HS-5 (cell line): ENCODE measurements at places on chromosomes 4 and X.

DNA sequence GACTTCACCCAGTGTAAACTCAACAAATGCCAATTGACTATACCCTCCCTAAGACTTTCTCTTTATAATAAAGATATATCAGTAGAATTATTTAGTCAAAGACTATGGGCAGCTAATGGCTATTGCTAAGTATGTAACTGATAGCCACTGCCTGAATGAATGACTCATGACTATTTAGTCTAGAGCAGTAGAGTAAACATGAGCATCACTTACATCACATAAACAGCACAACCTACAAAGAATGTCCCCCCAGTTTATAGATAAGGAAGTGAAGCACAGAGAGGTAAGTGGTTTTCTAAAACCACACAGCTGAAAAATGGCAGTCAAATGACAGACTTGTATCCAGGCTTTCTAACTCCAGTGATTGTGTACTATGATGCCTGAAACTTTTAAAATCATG, 507.0 kb downstream of the PPARGC1A start:
- no peak for DNase-seq

- DNase-seq: no peak
Observed at GRCh38 chr4:37872310-37872988, 18.4 kb upstream of the TBC1D1 start.

- no peak for DNase-seq
Observed at GRCh38 chr4:148842843-148843242, 400.6 kb upstream of the NR3C2 start.

DNA sequence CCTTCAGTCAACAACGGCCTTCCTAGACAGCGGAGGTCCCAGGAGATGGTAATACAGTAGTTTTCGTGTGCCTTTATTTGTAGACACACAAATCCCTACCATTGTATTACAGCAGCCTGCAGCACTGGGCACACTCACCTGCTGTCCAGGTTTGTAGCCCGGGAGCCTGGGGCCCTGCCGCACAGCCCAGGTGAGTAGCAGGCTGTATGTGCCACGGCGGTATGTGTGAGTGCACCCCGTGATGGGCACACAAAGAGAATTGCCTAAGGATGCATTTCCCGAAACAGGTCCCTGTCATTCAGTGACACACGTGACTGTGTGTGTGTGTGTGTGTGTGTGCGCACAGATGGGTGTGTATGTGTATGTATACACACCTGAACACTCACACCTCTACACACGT, 8.1 kb upstream of the SLC25A6 start:
- no peak for DNase-seq

DNA sequence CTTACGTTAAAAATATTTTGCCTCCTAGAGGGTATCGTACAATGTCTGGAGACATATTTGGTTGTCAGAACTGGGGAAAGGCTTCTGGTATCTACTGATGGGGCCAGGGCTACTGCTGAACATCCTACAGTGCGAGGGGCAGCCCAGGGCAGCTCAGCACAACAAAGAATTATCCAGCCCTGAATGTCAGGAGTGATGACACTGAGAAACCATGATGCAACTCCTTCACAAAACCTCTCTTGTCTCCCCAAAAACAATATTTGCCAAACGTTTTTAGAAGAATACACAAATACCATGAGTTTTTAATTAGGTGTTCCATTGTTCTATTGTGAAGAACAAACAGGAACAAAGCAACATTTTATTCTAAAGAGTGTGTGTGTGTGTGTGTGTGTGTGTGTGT, 43.4 kb upstream of the CLNK start:
- DNase-seq: no peak

GRCh38 chrX:23035493-23035892, 35.7 kb downstream of the DDX53 start:
- no peak for DNase-seq

- no peak for DNase-seq
Observed at GRCh38 chrX:118049713-118050112, 66.9 kb downstream of the KLHL13 start.

DNA sequence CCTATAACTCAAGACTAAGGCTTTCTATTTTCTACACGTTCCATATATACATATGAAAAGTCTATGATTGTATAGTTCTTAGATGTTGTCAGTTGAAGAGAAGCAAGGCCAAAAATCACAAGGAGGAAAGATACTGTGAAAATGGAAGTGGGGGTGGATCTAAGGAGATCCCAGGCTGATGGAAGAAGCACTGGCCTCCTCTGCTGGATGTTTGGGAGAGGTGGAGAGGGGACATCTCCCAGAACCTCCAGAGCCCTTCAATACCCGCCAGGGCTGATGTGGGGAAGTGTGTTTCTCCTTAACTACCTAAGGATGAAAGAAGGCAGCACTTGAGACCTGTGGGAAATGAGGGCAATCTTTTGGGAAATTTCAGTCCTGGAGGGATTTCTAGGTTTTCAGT, 67.4 kb downstream of the RASGEF1B start:
- no peak for DNase-seq

DNA sequence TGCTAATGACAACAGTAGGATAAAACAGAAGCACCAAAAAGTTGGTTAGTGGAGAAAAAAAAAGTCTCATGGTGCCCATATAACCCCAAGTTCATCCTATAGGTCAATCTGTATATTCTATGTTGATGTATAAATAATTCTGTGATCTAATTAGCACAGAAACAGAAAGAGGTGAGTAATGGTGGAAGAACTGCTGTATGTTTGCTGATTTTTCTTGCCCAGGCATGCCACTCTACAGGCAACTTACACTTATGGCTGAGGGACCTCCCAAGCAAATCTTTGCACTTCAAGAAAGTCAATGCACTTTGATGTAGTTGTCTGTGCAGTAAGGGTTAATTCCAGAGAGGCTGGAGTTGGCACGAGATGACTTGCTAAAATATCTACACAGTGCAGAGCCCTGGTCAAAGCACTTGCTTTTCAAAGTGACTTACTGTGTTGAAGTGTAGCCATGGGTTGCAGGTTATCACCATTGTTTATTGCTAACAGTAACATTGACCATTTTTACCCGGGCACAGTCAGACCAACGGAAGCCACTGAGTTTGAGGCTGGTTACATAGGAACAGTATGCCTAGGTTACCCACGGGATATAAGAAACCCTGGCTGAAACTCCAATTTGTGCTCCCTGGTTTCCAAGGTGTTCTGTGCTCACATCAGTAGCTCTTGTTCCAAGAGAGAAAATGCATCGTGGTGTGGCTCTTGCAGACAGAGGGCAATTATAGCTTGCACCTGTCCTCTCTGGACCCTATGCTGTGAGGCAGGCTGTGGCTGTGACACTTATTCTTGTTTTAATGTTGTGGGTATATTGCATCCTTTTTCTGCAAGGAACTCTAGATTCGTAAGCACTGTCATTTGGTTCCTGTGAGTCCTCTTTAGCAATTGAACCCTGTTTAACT, 141.3 kb upstream of the FTHL17 start:
- no peak for DNase-seq

DNA sequence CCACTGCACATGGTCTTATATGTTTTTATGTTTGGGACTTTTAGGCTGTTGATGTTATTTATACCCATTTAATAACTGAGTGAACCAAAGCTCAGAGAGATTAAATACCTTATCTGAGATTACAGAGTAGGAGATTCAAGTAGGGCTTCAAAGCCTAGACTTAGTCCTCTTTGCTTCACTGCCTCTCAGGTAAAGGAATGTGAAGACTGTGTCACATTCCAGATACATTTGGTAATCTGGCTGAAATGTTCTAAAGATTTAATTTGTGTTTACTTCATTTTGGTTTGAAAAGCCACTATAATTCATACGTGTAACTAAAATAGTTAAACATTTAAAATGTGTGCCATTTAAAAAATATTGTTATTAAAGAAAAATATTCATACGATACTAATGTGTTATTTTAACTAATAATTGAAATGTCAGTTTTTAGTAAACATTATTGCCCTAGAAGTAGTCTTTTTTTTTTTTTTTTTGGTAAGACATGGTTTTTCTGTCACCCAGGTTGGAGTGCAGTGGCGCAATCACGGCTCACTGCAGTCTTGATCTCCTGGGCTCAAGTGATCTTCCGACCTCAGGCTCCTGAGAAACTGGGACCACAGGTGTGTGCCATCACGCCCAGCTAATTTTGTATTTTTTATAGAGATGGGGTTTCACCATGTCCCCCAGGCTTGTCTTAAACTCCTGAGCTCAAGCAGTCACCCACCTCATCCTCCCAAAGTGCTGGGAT, 54.3 kb downstream of the WWC2 start:
- no peak for DNase-seq

- DNase-seq: no peak
Observed at GRCh38 chr4:155639704-155640523, 26.7 kb upstream of the GUCY1A1 start.

- no peak for DNase-seq
Observed at GRCh38 chrX:125998432-125998831, 167.7 kb downstream of the DCAF12L2 start.

DNA sequence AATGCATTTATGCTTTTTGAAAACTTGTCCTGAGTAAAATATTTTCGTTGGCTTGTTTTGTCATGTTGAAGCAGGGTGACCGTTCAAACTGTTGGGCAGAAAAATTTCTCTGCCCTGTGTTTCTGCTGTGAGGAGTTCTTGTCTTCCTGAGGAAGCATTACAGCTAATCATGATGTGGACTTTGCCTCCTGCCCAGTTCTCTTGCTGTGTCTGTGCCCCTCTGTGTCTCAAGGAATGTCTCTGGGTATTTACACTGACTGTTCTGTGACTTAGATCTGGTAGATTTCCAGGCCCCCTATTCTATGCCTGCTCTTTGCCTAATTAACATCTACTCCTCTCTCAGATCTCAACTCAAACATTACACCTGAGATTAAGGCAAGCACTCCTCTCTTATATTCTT, 30.4 kb upstream of the RPL34 start:
- no peak for DNase-seq

DNA sequence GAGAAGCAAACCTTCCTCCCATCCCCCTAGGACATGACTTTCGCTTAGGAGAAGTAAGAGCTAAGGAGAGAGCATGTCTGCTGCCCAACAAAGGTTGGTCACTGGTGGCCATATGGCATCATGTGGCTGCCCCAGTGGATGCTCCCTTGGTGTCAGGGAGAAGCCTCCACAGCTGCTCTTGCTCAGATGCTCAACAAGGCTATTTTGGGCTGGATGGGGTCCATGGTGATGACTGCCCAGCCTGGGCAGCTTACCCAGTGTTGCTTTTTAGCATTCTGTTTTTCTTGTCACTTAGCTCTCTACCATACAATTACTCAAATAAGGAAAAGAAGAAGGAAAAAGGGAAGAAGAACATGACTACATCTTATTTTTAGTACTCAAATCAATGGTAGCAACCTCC, 48.9 kb upstream of the PPARGC1A start:
- DNase-seq: no peak

DNA sequence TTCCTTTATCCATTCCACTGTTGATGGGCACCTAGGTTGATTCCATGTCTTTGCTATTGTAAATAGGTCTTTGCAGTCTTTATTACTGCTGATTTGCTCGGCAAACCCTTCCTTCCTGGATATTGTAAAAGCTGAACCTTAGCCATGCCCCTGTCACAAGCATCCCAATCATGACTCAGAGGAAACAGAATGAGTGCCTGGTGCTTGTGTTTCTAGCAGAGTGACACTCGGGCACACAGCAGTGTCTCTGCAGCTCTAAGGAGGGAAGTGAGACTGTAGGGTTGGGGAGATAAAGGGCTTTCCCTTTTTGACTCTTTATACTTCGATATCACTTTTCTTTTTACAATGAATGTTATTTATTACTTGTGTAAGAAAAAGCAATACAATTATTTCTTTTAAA, 83.3 kb downstream of the AKAP4 start:
- no peak for DNase-seq

DNA sequence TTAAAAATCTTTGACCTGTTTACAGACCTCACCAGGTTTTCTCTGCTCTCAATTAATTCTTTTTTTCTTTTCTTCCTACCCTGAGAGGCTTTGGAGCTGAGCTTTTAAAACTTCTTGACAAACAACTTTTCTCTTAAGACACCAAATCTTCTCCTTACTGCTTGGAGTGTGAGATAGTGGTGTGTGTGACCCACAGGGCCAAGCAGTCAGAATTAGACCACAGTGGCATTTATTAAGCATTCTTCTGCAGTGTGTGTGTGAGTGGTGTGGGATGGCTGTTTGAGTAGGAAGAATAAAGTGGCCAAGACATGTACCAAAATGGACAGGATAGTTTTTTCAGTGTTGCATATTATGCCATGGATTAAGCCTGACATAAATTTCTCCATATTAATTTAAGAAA, 665.1 kb downstream of the RAPGEF2 start:
- no peak for DNase-seq

- DNase-seq: no peak
Observed at GRCh38 chrX:133850399-133850798, 135.0 kb downstream of the GPC3 start.

DNA sequence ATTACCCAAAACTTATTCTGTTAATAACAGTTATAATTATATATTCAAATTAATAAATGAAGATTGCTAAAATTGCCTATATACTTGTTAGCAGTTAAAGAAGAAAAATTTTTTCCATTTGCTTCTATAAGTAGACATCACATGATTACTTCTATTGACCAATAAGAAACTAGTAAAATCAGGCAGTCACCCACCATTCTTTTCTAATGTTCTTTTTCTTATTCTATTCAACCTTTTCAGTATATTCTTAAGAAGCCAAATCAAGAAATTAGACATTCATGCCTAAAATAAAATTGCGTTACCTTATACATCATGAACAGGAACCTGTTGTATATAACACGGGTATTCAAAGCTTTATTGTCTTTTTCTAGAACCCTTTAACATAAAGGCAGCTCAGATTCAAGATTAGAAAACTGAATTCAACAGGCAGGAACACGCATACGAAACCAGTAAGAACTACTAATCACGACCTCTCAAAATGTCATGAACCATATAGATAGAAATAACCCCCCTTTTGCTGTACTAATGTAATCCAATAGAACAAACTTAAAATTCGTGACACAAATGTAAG, 568.1 kb upstream of the DIPK2B start:
- DNase-seq: no peak

GRCh38 chr4:40710484-40711254, 39.1 kb upstream of the NSUN7 start:
- no peak for DNase-seq

- DNase-seq: no peak
Observed at GRCh38 chr4:4627111-4627510, 85.3 kb upstream of the STX18 start.

- peak; percentile 16 for DNase-seq
Observed at GRCh38 chr4:95676190-95676589, 127.4 kb upstream of the UNC5C start.

DNA sequence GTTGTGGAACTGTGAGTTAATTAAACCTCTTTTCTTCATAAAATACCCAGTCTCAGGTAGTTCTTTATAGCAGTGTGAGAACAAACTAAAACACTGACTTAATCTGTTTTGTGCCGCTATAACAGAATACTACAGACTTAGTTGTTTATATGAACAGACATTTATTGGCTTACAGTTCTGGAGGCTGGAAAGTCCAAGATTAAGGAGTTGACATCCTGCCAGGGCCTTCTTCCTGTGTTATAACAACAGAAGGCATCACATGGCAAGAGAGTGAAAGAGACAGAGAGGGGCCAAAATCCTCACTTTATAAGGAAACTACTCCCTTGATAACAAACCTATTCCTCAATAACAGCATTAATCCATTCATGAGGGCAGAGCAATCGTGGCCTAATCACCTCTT, 42.5 kb upstream of the KCNIP4 start:
- no peak for DNase-seq

GRCh38 chrX:49901048-49901447, 21.3 kb upstream of the CLCN5 start:
- DNase-seq: no peak
